ENCODE measurements at places on chromosomes 1 and 21.

DNA sequence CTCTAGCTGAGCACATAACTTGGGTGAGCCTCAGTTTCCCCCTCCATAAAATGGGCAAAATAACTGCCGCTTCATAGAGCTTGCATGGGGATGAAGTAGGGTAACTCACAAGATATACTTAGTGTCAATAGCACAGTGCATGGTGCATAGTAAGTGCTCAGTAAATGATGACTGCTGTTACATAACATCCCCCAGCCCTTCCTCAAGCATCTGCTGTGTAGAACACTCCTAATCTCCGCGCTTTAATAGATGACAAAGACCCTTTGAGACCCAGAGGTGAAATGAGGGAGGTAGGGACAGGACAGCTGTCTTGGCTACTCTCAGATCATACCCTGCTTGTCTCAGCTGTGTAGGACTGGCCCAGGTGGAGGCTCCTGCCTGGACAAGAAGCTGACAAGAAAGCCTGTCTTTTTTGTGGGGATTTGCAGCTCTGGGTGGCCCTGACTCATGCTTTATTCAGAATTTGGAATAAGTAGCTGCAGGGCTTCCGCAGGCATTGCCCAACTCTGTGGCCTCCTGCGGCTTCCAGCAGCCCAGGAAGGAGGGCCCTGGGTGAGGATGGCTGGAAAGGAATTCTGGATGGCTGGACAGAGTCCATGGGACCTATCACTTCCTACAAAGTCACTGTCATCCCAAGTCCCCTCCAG, 20.7 kb upstream of the PADI4 start:
- DNase-seq, result peak; percentile 80

DNA sequence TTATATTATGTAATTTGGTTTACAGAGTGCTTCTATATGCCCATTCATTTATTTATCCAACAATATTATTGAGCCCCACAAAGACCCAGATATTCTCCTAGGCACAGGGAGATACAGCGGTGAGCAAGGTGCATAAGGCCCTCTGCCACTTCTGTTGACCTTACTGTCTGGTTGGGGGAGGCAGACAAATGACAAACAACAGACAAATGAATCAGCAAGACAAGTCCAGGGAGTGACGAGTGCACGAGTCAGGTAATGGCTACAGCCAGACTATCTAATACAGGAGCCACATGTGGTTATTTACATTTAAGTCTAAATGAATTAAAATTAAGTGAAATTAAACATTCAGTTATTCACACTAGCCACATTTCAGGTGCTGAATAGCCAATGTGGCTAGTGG, 22.0 kb upstream of the BCAR3 start:
- DNase-seq, result no peak

- DNase-seq, result peak; percentile 87
These were observed 15.5 kb downstream of the FMN2 start for GRCh38 chr1:240107058-240107684.

- DNase-seq, result no peak
These were observed 176.0 kb downstream of the C1orf21 start for GRCh38 chr1:184562806-184563205.

GRCh38 chr21:37724201-37724600, 192.1 kb downstream of the KCNJ6 start:
- no peak for DNase-seq

DNA sequence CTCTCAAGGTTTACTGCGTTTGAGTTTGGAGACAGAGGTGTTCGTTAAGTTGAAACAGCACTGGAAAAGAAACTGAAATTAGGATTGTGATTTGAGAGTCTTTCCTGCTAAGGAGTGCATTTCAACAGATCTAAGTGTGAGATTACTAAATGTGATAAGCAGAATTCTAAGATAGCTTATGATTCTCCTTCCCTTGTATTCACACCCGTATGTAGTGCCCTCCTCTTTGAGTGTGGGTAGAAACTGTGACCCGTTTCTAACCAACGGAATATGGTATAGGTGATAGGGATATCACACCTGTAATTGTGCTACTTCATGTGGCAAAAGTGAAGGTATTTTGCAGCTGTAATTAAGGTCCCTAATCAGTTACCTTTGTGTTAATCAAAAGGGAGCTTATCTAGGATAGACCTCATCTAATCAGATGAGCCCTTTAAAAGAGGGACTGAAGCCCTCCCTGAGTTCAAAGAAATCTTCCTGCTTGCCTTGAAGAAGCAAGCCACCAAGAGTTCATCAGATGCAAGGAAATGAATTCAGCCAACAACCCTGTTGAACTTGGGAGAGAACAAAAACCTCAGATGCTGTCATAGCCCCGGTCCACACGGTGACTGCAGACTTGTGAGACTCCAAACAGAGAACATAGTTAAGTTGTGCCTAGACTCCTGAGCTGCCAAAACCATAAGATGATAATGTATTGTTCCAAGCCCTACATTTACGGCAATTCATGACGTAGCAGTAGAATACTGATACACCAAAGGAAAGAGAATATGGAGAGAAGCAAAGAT, 12.6 kb upstream of the IL12RB2 start:
- no peak for DNase-seq

DNA sequence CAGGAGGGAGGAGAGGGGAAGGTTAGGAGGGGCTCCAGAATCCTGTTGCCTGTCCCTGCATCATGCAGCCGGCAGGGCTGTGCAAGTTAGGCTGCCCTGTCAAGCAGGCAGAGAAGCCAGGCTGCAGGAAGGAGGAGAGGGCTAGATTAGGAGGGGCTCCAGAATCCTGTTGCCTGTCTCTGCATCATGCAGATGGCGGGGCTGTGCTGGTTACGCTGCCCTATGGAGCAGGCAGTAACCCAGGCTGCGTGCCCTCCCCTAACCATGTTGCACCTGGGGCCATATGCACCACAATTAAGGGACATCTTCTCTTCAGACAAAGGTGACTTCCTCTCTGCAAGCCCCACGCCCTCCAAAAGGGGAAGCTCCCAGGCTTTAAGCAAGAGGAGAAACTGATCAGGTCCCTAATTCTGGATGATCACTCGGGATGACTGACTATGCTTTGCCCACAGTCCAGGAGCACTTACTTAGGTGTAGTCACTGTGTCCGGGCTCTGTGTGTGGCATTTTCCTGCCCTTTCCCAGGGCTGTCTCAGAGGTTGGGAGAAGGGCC, 457.4 kb downstream of the SETD4 start:
- no peak for DNase-seq

- DNase-seq, result no peak
These were observed 102.0 kb upstream of the USP25 start for GRCh38 chr21:15627823-15628222.

GRCh38 chr1:71030026-71030425, 17.6 kb downstream of the PTGER3 start:
- DNase-seq, result peak; percentile 60

- peak; percentile 90 for DNase-seq
These were observed 277.0 kb downstream of the MRPL39 start for GRCh38 chr21:25330266-25330665.

- peak; percentile 59 for DNase-seq
These were observed 33.8 kb downstream of the PEX14 start for GRCh38 chr1:10508511-10508951.

GRCh38 chr1:234963904-234964702, 164.5 kb downstream of the TOMM20 start:
- no peak for DNase-seq

DNA sequence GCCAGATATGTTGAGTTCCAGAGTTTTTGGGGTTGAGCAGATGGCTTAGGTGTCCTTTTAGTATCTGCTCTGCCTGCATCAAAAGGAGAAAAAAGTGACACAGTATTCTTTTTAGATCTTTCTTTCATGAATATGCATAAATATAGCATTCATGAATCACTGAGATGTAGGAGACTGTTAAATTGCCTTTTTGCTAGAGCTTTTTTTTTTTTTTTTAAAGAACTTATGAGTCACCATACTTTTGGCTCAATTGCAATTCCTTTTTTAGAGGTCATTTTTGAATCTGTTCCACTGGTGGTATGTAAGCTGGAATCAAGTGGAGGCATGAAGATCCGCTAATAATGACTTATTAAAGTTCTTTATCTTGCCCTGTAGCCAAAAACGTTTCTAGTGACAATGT, 480.9 kb upstream of the ZRANB2 start:
- DNase-seq, result peak; percentile 81

GRCh38 chr1:240877605-240878004, 265.6 kb upstream of the GREM2 start:
- no peak for DNase-seq

DNA sequence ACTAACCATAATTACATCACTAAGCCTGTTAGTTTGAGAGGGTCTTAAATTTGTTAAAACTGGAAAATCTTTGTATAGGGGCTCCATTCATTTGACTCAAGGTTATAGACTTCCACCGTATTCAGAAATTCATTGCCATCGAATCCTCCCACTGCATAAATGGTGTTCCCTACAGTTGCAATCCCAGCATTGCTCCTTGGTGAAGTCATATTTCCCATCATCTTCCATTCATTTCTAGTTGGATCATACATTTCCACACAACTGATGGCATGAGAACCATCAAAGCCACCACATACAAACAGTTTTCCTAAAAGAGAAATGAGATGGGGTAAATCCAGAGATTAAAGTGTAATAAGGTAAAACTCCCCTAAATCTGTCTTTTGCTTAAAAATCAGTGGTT, 19.1 kb downstream of the IVNS1ABP start:
- DNase-seq, result peak; percentile 26

- DNase-seq, result no peak
These were observed 41.7 kb upstream of the SLC19A1 start for GRCh38 chr21:45583831-45584509.

Measured in fibroblast of skin of abdomen (primary cell).